ENCODE measurements at places on chromosomes 5 and 9. TPM values are rescaled to one million over a fixed set of nuclear protein-coding genes. Genes with fewer than 3 reads are reported as not detected.

DNA sequence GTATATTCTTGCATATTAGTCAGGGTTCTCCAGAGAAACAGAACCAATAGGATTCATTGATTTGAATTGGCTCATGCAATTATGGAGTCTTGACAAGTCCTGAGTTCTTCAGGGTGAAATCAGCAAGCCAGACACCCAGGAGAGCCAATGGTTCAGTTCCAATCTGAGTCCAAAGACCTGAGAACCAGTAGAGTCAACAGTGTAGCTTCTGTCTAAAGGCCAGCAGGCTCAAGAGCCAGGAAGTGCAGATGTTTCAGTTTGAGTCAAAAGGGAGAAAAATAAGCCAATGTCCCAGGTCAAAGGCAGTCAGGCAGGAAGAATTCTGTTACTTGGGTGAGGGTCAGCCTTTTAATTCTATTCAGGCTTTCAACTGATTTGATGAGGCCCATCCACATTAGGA lies 37.8 kb upstream of the ANKRD34B start:
- no peak for DNase-seq

DNA sequence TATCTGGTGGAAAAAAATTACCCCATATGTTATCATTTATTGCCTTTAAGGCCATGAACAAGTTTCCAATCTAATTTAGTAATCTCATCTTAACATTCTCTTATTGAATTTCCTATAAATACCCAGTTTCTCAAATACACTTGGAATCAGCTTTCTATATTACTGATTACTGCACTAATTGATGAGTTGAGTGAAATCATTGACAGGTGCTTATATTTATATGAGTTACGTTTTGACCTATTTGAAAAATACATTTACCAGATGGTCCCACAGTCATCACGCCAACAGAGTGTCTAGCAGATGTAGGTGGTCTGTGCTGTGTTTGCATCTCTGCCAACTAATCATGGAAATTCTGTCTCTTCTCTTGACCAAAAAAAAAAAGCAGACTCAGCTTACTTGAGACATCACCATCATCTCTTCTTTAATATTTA lies 307.3 kb upstream of the NREP start:
- no peak for DNase-seq

- DNase-seq = no peak
Observed at GRCh38 chr5:19733612-19734495, 254.1 kb downstream of the CDH18 start.

The TAF1L gene
- polyA plus RNA-seq = not detected

- peak; percentile 60 for DNase-seq
Observed at GRCh38 chr5:75509956-75510355, 1.5 kb downstream of the CERT1 start.

DNA sequence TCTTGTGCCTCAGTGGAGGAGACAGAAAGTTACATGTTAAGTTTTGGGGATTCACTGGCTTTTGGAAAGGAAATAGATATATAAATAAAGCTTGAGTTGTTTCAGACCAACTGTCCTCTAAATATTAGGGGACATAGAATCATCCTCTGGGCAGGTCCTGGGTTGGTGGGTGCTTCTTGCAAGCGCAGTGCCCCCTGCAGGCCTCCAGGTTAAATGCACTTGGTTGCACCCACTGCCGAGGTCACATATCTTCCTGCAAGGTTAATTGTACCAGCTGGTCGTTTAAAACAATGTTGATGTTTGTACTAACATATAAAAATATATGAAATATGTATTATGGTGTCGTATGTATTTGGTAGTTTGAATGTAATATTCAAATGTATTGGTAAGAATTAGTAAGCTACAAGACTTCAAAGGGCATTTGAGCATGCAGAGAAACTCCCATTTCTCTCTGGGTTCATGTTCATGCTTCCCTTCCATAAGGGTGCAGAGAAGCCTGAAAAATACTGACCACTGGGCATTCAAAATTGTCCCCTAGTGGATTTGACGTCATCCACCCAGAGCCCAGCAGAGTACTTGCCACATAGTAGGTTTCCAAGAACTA lies 87.0 kb downstream of the ZNF618 start:
- peak; percentile 36 for DNase-seq

DNA sequence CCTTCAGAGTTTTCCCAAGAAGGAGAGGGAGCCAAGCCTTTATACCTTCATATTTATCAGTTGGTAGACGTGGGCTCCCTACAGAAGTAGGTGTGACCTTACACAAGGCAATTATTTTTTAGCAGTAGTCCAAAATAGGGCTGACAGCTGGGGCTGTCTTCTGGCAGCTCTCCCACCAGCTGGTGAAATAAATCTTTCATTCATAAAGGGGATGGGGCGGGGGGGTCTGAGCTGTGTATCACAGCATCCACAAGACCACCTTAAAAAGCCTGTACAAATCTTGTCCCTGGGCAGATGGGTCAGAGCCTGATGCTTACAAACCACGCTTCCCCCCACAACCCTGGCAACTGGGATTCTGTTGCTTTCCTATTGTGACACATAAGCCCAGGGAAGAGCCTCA lies 19.7 kb downstream of the CSF2 start:
- no peak for DNase-seq

The SHC3 gene
- polyA plus RNA-seq = 4.2 TPM

GRCh38 chr5:93990504-93991070 lies 249.2 kb upstream of the POU5F2 start:
- peak; percentile 16 for DNase-seq
